Subcutaneous preadipocyte (primary cell): ENCODE measurements at places on chromosomes 5 and 9. TPM values are rescaled to one million over a fixed set of nuclear protein-coding genes. Genes with fewer than 3 reads are reported as not detected.

AK8 gene
- total RNA-seq, result 0.73 and 0.78 TPM in 2 replicates

C5orf22 gene
- 14.1 and 15.1 TPM in 2 replicates for total RNA-seq

TMEM215 gene
- total RNA-seq, result not detected in 2 replicates

FST gene
- total RNA-seq, result 31.6 and 91.1 TPM in 2 replicates

CD14 gene
- 0.73 and 0.98 TPM in 2 replicates for total RNA-seq

CDH12 gene
- total RNA-seq, result not detected in 2 replicates

PCDH12 gene
- total RNA-seq, result 1.2 and 1.5 TPM in 2 replicates

ZNF354B gene
- total RNA-seq, result 9.6 and 11.1 TPM in 2 replicates

KYAT1 gene
- total RNA-seq, result 7.3 and 9.8 TPM in 2 replicates

OBP2B gene
- total RNA-seq, result not detected in 2 replicates

CMYA5 gene
- total RNA-seq, result 0.59 and 1.8 TPM in 2 replicates

BTNL9 gene
- total RNA-seq, result 0.37 TPM in 1 of 2 replicates, not detected in the other

GABRA6 gene
- total RNA-seq, result not detected in 2 replicates

FPGS gene
- total RNA-seq, result 96.0 and 102 TPM in 2 replicates

PCDHA4 gene
- under 0.01 TPM in 1 of 2 replicates, not detected in the other for total RNA-seq

ACTBL2 gene
- total RNA-seq, result under 0.01 TPM in 1 of 2 replicates, not detected in the other

SOX30 gene
- total RNA-seq, result under 0.01 TPM in 1 of 2 replicates, not detected in the other

PCDHGA7 gene
- total RNA-seq, result 1.8 and 2.5 TPM in 2 replicates

ZNF189 gene
- total RNA-seq, result 11.7 and 12.9 TPM in 2 replicates

PCDHGA4 gene
- 1.5 and 3.5 TPM in 2 replicates for total RNA-seq

HK3 gene
- not detected in 2 replicates for total RNA-seq

NMRK1 gene
- 9.6 and 14.3 TPM in 2 replicates for total RNA-seq

S100Z gene
- not detected in 2 replicates for total RNA-seq

ACTL7B gene
- total RNA-seq, result under 0.01 TPM in 2 replicates

ACOT12 gene
- not detected in 2 replicates for total RNA-seq

PCDHGA3 gene
- total RNA-seq, result 0.73 and 1.2 TPM in 2 replicates

PNPLA7 gene
- 0.98 and 1.1 TPM in 2 replicates for total RNA-seq

SLC4A9 gene
- total RNA-seq, result not detected in 2 replicates

PDE4D gene
- total RNA-seq, result 9.2 and 16.4 TPM in 2 replicates

ZNF608 gene
- total RNA-seq, result 11.5 and 13.2 TPM in 2 replicates

ZCCHC10 gene
- total RNA-seq, result 7.3 and 8.6 TPM in 2 replicates

DMRT3 gene
- not detected in 2 replicates for total RNA-seq

CCL19 gene
- not detected in 2 replicates for total RNA-seq

TMEM174 gene
- total RNA-seq, result not detected in 2 replicates

ASTN2 gene
- total RNA-seq, result 5.5 TPM in 2 replicates

FOXI1 gene
- total RNA-seq, result not detected in 2 replicates

STK32A gene
- total RNA-seq, result 0.59 and 0.73 TPM in 2 replicates

RELL2 gene
- 2.9 and 3.3 TPM in 2 replicates for total RNA-seq

BTNL8 gene
- total RNA-seq, result not detected in 2 replicates

DCTN4 gene
- total RNA-seq, result 64.5 and 66.5 TPM in 2 replicates

GAS1 gene
- total RNA-seq, result 9.4 and 9.6 TPM in 2 replicates

PCDHGB3 gene
- total RNA-seq, result 2.2 and 2.9 TPM in 2 replicates

ARL14EPL gene
- total RNA-seq, result 0.20 TPM in 1 of 2 replicates, not detected in the other

TMEM171 gene
- 4.4 and 7.4 TPM in 2 replicates for total RNA-seq

PCDHGC5 gene
- total RNA-seq, result 2.2 and 2.9 TPM in 2 replicates

FABP6 gene
- total RNA-seq, result not detected in 2 replicates
